Endothelial cell (in vitro differentiated cells): ENCODE measurements at places on chromosomes 16 and 17. TPM values are rescaled to one million over a fixed set of nuclear protein-coding genes. Genes with fewer than 3 reads are reported as not detected.
A peak's percentile ranks its signal among the peaks of the same experiment; 100 is the strongest.

The DRC3 gene
- 4.3 TPM for total RNA-seq

The WNT9B gene
- 0.26 TPM for total RNA-seq

DNA sequence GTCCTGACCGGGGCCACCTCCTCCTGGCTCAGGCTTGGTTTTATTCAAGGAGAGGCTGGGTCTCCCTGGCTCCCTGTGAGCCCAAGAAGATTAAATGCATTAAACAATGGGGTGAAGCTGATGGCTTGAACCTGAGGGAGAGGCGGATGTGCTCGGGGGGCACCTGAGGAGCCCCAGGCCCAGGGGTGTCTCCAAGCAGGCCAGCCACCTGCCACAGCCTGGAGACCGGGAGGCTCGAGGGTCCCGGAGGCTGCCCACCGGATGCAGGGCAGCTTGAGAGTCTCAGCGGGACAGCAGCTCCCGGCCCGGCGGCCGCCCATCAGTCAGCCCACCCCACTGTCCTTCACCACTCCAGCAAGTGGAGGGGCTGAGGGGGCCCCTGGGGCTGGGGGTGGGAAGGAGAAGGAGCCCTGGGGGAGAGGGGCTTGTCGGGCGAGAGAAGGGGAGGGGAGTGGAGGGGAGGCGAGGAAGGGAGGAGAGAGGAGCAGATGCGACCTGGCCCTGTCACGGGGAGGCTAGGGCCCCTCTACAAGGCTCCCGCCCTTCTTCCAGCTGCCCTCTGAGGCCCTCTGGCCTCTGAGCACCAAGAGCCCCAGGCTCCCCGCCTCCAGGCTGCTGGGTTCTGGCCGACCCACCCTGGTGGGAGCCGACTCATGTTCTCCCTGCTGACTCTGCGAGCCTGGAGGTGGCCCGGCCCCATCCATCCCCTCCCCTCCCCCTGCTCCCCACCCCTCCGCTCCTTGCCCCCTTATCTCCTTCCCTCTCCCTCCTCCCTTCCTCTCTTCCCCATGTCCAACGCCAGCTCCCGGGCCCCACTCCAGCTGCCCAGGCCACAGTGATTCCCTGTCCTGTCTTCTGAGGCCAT is 13.2 kb downstream of the CD7 start:
- H3K27ac ChIP-seq: no peak overlapping the region
- H3K4me1 ChIP-seq: no peaks in the 10 kb centered on the region
- H3K36me3 ChIP-seq: no peaks in the 10 kb centered on the region
- no peak for DNase-seq
- peaks cover 8% of the 10 kb centered on the region for H3K27me3 ChIP-seq

DNA sequence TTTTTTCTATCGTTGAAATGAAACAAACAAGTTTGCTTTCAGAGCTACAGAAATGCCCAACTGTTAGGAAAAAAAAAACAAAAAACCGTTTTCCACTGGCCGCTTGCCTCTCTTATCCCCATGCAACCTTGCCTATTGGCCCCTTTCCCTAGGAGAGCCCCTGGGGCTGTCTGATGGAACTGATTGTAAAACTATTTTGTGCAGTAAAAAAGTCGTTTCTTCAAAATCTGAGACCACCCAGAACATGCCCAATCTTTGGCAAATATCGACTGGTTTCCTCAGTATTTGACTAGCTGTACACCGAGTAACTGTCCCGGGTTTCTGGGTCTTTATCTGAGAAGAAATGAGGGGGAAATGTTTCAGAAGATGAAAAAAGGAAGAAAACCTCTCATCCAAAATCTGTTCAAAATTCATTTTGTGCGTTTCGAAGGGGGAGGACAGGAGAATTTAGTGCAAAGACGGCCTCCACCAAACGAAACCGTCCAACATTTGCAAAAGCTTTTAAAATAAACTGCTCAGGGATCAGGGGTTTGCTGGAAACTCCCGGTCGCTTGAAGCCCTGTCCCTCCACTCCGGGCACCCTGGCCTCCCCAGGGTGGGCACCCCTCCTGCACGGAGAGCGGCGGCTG is 1.1 kb upstream of the GNAO1 start:
- peak overlapping the region; percentile 78 for H3K4me3 ChIP-seq
- no peak for DNase-seq
- peaks cover 9% of the 10 kb centered on the region for H3K4me1 ChIP-seq
- H3K27me3 ChIP-seq: peaks cover 7% of the 10 kb centered on the region
- no peaks in the 10 kb centered on the region for H3K36me3 ChIP-seq
- H3K27ac ChIP-seq: no peak overlapping the region

DNA sequence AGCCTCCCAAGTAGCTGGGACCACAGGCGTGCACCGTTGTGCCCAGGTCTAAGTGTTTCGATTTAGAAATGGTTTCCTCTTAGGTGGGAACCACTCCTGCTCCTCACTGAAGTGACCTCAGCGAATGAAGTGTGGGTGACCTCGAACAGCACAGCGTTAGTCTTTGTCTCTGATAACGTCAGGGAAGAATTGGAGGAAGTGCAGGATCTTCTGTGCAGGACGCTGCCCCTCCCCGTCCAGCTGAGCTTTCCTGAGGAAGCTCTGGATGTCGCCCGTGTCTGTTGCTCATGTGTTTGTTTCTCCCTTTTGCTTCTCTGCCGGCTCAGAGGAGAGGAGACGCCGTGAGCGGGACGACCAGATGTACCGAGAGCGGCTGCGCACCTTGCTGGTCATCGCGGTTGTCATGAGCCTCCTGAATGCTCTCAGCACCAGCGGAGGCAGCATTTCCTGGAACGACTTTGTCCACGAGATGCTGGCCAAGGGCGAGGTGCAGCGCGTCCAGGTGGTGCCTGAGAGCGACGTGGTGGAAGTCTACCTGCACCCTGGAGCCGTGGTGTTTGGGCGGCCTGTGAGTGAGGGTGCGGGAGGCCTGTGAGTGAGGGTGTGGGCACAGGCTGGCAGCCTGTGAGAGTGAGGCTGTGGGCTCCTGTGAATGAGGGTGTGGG is 15.6 kb downstream of the SPG7 start:
- H3K4me1 ChIP-seq: peaks cover 56% of the 10 kb centered on the region
- peaks cover 9% of the 10 kb centered on the region for H3K27me3 ChIP-seq
- peak; percentile 58 for DNase-seq
- H3K4me3 ChIP-seq: peak overlapping the region; percentile 87
